ENCODE measurements at places on chromosomes 1 and 21. TPM values are rescaled to one million over a fixed set of nuclear protein-coding genes. Genes with fewer than 3 reads are reported as not detected.

Gene MAB21L3
- not detected for polyA plus RNA-seq

Gene NUP210L
- 0.27 TPM for polyA plus RNA-seq

Gene MAP3K6
- polyA plus RNA-seq = 6.9 TPM

Gene NLRP3
- polyA plus RNA-seq = 0.29 TPM

Gene ASPM
- 3.2 TPM for polyA plus RNA-seq

Gene CR1L
- polyA plus RNA-seq = not detected

Gene KANK4
- 1.7 TPM for polyA plus RNA-seq

Gene CGN
- 7.1 TPM for polyA plus RNA-seq

Gene CRYAA
- not detected for polyA plus RNA-seq

Gene MED8
- 41.1 TPM for polyA plus RNA-seq

Gene ZNF648
- polyA plus RNA-seq = not detected
